ENCODE measurements at places on chromosomes 13 and 19.

DNA sequence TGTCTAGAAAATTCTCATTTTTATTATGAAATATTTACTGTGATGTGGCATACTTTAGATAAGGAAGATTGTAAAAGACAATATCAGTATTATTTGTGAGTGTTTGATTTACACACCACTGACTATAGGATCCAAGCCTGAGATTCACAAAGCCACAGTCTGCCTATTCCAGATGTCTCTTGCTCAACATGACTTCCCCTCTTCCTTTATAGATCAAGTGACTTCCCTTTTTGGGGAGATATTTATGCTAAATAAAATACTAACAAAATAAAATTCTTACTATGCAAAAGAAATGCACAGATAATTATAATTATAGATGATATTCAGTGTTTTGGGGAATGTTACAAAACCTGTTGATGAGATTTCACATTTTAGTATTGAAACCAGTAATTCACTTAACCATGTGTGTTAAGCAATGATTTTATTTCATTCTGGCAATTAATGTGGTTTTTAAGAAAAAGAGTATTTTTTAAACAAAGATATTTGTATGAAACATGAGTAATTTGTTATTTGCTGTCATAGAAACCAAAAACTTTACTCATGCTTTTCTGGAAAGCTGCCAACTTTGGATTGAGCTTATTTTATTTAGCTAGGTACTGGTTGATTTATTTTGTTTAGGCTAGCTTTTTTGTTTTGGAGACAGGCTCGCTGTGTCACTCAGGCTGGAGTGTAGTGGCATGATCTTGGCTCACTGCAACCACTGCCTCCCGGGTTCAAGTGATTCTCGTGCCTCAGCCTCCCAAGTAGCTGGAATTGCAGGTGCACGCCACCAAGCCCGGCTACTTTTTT is 13.7 kb upstream of the GPR183 start:
- DNase-seq = no peak

GRCh38 chr13:101576977-101577376 is 124.5 kb downstream of the ITGBL1 start:
- no peak for DNase-seq

DNA sequence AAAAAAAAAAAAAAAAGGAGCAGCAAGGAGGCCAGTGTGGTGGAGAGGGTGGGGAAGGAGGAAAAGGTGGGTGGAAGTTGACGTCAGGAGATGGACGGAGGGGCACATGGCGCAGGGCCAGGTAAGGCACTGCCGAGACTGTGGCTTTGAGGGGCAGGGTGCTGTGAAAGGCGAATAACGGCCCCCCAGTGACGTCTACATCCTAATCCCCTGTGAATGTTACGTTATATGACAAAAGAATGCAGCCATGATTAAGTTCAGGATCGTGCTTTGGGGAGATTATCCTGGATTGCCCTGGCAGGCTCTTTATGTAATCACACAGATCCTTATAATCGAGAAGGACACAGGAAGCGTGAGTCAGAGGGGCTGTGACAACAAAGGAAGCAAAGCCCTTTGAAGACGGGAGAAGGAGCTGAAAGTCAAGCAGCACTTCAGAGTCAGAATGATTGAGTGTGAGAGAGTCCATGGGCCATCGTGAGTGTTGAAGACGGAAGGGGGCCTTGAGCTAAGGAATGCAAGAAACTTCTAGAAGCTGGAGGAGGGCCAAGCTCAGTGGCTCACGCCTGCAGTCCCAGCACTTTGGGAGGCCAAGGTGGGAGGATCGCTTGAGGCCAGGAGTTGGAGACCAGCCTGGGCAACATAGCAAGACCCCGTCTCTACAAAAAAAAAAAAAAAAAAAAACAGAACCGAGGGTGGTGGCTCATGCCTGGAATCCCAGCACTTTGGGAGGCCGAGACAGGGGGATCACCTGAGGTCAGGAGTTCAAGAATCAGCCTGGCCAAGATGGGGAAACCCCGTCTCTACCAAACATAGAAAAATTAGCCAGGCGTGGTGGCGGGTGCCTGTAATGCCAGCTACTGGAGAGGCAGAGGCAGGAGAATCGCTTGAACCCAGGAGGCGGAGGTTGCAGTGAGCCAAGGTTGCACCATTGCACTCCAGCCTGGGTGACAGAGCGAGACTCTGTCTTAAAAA is 13.8 kb upstream of the CEACAM16 start:
- DNase-seq = no peak

- no peak for DNase-seq
These were observed 61.2 kb downstream of the MYH14 start for GRCh38 chr19:50264483-50265186.

DNA sequence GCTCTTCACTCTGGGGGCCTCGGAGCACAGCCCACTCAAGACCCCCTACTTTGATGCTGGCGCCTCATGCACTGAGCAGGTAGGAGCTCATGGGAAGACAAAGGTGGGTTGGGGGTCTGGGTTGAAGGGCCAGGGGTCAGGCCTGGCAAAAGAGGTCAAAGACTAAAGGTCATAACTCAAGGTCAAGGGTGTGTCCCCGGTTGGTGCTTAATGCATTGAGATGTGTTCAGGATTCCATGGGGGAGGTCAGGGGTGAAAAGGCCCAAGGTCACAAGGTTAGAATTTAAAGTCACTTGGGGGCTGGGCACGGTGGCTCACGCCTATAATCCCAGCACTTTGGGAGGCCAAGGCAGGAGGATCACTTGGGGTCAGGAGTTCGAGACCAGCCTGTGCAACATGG is 4.9 kb upstream of the TOMM40 start:
- DNase-seq = no peak

- no peak for DNase-seq
These were observed 404 bp upstream of the IL27RA start for GRCh38 chr19:14030997-14031718.

DNA sequence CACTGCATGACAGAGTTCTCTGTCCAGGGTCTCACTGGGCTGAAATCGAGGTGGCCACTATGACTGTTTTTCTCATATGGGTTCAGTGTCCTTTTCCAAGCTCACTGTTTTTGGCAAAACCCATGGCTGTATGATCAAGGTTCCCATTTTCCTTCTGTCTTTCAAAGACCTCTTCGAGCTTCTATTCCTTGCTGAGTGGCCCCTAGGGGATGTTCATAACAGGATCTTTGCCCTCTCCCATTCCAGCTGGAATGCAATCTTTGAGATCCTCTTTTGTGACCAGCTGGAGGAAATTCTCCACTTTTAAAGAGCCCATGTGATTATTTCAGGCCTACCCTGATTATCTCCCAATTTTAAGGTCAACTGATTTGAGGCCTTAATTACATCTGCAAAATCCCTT is 572.5 kb upstream of the SLC10A2 start:
- DNase-seq = no peak

DNA sequence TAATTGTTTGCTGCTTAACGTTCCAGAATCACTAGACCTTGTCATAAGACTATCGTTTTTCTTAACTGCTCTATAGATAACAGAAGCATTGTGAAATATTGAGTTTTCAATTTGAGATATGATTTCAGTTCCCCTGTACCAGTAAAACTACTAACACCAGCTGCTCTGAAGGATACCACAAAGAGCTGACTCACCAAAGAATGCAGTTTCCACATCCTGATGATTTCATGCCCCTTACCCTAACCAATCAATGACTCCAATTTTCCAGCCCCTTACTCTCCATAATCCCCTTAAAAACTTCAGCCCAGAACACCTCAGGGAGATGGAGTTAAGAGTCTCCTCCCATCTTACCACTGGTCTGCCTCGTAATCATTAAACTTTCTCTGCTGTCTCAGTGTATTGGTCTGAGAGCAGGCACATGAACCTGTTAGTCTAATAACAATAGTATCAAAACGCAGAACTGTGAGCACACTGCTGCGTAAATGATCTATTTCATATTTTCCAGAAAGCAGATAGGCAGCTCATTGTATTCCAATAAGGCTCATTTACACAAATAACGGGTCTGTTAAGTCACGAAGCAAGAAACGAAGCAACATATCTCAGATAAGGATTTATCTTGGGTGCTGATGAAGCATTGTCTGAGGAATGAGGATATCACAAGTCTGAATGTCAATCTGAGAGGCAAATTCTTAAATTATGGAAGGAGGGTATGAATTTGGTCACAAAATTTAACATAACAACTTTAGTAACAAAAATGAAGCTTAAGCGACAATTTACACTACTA is 14.1 kb upstream of the CCNA1 start:
- DNase-seq = no peak

DNA sequence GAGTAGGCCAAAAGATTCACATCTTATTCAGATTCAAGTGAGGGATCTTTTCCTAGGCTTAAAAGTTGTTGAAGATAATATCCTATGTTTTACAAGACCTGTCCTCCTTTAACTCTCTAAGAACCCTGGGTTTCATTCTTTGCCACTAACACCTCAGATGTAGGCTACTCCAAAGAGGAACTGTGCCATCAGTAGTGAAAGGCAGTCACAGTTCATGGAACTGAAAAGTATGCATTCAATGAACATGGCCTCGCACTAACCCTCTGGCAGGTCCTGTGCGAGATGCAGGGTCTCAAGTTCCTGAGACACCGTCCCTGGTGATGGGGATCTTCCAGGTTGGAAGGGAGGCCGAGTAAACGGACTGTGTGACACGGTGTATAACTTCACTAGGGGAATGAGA is 4.3 kb downstream of the LGALS14 start:
- DNase-seq = no peak

Data from stimulated activated CD4-positive, alpha-beta T cell treated with anti-CD3 and anti-CD28 coated beads, Interleukin-4, amount 100 ng/mL, for 4 hours (primary cell).